ENCODE measurements at places on chromosomes 5 and 9.

- DNase-seq = peak; percentile 90
These were observed 1.3 kb downstream of the MOB3B start for GRCh38 chr9:27528076-27528885.

DNA sequence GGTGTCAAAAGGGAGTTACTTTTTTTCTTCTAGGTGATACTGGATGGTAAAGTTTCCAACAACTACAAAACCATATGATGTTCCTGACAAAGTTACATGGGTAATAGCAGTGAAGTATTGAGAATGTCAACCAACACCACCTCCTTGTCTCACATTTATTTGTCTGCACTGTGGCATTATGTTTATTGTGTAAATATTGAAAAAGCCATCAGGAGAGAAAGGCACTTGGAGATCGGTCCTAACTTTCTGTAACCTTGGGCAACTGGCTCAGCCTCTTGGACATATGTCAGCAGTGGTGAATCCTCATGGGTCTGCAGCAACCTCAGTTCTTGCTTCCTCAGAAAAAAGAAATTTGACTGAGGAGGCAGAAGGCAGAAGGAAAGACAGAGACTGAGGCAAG, 50.0 kb upstream of the ICE1 start:
- DNase-seq = no peak

- DNase-seq = no peak
These were observed 161.6 kb upstream of the FBXL17 start for GRCh38 chr5:108543486-108543885.

- DNase-seq = peak; percentile 26
These were observed 86.9 kb upstream of the SH3PXD2B start for GRCh38 chr5:172541099-172541772.

DNA sequence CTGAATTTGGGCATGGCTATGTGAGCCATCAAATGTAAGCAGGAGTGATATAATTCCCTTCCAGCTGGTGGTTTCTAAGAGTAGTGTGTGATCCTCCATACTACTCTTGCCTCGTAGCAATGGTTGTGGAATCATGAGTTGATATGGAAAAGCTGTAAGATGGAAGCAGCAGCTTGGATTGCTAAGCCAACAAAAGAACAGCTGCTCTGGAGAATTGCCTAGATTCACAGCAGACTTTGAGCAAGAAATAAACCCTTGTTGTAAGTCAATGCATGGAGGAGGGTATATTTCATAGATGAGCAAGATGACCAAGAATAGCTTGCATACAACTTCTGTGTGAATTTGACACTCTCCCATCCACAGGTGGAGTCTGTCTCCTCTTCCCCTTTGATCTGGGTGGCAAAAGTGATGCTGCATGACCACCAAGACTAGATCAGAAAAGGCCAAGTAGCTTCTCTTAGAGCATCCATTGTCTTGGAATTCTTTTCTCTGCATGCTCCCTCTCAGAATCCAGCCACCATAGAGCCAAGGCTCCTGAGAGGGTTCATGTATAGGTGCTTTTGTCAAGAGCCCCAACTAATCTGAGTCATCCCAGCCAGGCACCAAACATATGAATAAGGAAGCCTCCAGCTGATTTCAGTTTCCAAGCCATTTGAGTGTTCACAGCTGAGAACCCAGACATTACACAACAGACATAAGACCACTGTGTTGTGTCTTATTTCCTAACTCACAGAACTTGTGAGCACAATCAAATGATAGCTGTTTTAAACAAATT, 79.0 kb downstream of the PRLR start:
- DNase-seq = no peak

GRCh38 chr5:73668017-73668416, 42.0 kb downstream of the ARHGEF28 start:
- no peak for DNase-seq

DNA sequence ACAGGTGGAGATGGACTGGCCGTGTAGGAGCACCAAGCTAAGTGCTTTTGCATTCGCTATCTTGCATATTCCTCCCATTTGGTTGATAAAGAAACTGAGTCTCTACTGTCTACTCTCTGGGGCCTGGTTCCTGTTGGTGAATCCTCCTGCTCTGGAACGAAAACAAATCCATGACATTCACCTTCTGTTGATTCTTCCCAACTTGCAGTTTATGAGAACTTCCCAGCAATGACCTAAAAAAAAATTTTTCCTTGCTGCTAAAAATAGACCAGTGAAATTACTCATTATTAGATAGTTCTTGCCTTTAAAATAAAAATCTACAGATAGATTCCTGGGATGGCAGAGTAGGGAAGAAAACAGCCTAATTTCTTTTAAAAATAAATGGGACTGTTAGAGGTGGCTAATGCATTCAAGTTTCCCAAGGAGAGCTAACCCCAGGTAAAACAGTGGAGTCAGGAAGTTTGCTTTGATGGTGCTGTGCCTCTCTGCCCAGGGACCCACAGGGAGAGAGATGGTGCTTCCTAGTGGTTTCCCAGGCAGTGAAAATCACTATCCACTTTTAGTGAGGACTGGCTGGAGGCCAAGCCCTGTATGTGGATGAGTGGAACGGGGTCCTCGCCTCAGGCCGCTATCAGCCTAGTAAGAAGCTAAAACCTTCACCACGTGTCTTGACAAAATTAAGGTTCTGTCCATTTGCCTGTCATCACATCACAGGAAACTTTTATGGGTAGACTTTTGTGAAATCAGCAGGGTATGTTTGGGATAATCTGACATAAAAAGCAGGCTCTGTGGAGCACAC, 68.4 kb upstream of the NR3C1 start:
- DNase-seq = no peak

DNA sequence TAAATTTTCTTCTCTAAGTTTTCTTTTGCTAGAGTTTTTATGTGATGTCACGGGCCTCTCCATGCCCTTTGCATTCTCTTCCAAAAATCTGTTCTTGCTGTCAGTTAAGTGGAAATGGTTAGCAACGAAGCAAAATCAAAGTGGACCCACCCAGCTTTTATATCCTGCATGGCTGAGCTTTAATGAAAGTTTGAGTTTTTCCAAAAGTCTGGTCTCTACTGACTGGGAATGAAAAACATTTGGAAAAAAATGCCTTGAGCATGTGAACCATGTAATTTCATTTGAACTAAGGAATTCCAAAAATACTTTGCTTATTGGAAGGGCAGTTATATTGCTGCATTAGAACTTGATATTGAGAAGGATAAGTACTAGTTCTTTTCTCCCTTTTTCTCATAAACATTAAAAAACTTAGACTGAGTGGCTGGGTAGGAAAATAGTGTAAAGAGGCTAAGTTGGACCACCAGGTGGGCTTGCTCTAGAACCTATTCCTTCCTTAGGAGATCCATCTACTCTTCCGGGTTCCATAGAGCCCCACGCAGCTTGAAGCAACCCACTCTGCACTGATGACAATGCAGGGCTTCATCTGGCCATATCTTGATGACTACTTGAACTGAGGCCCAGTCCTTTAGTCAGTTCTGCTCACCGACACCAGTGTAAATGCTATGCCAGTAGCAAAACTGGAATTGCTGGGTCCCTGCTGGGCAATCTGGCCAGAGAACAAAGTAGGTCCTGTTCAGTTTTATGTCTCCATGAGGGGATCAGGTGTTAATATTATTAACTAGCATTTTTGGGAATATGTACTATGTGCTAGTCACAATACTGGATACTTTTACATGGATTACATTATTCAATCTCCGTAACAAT, 17.4 kb upstream of the RIC1 start:
- no peak for DNase-seq

DNA sequence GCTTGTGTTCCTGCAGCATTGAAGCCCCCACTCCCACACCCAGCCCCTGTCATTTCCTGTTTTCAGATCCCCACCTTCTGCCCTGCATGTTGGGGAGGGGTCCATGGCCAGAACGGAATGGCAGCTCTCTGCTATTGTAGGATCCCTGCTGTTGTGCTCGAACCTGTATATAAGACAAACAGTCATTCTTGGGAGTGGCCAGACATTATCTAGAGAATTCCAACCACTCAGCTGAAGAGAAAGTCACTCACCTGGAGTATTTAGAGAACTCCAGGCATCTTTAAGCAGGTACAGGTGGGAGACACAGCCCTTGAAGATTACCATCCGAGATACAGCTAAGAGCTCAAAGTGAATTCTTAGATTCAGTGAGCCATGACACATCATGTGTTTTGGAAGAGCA, 96.1 kb downstream of the C9orf152 start:
- DNase-seq = no peak

DNA sequence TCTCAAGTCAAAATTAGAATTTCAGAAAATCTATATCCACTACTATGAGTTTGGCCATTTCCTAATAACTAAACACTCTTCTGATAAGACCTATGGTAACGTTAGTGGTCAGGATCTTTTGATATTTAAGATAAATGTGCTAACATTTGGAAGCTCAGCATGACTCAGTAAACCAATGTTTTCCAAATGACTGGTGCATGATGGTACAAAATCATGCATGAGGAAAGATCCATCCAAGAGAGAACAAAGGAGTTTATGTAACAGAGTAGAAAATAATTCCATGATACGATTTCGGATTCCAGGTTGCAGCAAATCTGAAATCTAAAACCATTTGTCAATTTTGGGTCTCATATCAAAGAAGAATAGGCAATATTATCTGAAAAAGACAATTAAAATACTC, 279.2 kb downstream of the NSG2 start:
- DNase-seq = no peak

DNA sequence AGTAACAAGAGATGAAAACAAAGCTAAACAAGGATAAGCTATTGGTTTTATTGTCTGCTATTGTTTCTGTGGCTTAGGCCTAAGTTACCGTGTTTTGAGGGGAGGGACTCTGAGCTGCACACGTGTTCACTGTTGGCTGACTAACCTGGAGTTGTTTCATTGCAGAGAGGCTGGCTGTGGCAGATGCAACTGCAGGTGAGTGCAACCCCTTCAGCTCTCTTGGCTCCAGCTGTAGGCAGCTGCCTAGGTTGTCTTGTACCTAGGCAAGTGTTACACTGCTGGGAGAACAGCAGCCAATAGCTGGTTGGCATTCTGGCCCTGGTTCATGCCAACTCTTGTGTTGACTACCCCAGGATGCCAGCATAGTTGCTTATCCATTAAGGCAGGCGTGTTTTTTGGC, 17.6 kb upstream of the MATR3 start:
- DNase-seq = no peak

- DNase-seq = no peak
These were observed 1.4 kb upstream of the PPP1R26 start for GRCh38 chr9:135478191-135478590.

DNA sequence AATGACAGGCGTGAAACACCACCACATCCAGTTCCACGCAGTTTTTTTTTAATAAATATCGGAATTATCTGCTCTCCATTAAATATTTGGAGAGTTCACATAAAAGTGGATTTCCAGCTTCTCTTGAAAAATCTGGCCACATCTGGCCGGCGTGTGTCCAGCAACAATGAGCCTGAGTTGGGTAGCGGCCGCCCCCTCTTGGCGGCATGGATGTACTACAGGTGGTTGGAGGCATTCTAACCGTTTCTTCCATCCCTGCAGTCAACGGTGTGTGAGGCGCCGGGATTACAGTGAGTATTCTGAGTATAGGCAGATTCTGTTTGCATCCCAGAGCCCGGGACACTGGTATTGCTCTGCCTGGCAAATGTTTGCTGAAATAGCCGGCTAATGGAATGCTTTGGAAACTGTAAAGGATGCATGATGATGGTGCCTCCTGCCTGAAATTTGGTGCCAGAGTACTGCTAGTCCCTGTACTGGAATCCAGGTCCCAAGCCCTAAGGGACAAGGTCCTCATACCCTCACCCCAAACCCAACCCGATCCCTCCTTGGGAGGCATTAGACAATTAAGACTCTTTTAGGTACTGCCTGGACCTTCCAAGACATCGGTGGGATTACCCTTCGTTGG, 13.6 kb upstream of the GM2A start:
- peak; percentile 65 for DNase-seq

DNA sequence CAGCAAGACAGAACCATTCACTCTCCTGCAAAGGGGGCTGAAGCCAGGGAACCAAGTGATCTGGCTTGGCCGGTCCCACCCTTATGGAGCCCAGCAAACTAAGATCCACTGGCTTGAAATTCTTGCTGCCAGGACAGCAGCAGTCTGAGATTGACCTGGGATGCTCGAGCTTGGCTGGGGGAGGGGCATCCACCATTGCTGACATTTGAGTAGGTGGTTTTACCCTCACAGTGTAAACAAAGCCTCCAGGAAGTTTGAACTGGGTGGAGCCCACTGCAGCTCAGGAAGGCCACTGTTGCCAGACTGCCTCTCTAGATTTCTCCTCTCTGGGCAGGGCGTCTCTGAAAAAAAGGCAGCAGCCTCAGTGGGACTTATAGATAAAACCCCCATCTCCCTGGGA, 60.5 kb downstream of the TNFSF8 start:
- DNase-seq = peak; percentile 49

DNA sequence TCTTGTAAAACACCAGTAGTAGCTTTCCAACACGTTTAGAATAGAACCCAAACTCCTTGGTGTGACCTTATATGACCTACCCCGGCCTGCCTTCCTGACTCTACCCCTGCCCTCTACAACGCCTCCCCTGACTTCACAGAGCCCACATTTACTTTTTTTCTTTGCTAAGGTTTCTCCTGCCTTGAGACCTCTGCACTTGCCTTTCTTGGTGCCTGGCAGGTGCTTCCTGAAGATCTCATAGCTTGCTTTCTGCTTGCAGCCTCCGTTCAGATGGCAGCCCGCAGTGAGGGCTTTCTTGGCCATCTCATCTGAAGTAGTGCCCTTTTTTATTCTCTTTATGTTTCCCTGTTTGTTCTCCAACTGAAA, 24.3 kb downstream of the NUP214 start:
- no peak for DNase-seq

- no peak for DNase-seq
These were observed 71.9 kb downstream of the ITGA1 start for GRCh38 chr5:52859628-52860027.

DNA sequence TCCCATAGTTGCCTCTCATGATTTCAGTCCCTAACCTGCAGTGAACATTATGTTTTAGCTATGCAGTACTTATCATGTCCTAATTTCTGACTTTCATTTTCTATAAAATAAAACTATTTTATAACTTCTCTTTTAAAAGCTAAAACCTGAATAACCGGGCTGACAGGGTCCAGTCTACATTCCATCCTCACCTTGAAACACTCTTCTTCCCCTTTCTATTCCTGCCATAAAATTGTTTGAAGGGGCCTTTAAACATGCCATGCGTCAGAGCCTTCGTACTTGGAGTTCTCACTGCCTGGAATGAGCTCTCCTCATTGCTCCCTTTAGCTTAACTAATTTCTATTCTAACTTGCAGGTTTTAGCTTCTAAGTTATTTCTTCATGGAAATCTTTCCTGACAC, 143.0 kb upstream of the PRLR start:
- no peak for DNase-seq

GRCh38 chr5:149419532-149419858, 40.4 kb upstream of the IL17B start:
- DNase-seq = no peak

Data from ecto neural progenitor cell (in vitro differentiated cells).